ENCODE measurements at places on chromosomes 16 and 17.
A peak's percentile ranks its signal among the peaks of the same experiment; 100 is the strongest.

GRCh38 chr16:89200850-89201411, 594 bp upstream of the SLC22A31 start:
- no peak for DNase-seq

GRCh38 chr16:567373-568256, 810 bp downstream of the NHLRC4 start:
- no peak for DNase-seq

GRCh38 chr17:6443692-6444570, at the start of gene PIMREG:
Gene PIMREG, plus strand, starts transcription at chr17:6444455. Its CDS starts 656 bp downstream, at chr17:6445111.
- peak; percentile 95 for DNase-seq

DNA sequence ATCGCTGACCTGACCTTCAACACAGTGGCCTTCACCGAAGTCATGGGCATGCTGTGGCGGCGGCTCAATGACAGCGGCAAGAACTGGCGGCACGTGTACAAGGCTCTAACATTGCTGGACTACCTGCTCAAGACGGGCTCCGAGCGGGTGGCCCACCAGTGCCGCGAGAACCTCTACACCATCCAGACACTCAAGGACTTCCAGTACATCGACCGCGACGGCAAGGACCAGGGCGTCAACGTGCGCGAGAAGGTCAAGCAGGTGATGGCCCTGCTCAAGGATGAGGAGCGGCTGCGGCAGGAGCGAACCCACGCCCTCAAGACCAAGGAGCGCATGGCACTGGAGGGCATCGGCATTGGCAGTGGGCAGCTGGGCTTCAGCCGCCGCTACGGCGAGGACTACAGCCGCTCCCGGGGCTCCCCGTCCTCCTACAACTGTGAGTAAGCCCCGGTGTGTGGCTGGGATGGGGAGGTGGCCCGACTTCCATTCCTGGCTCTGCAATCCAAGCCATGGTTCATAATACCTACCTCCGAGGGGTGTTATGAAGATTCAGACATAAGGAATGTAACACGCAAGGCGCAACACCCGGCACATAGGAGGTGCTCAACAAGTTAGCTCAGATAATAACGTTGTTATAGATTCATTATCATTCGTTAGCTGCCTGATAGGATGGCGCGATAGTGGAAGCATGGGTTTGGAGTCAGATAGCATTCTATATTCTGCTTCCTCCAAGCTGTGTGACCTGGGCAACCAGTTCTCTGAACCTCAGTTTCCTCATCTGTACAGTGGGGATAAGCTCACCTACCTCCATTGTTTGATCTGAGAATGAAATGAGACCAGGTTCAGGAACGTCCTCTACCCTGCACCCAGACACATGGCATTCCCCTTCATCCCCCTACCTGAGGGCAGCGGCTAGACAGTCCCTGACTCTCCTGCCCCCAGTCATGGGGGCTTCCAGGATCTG, 4.4 kb downstream of the EPN3 start:
- no peak for DNase-seq

GRCh38 chr17:47265983-47266541, 12.4 kb downstream of the ITGB3 start:
- no peak for DNase-seq

GRCh38 chr16:61413021-61413420, 623.2 kb downstream of the CDH8 start:
- DNase-seq: no peak

- no peak for DNase-seq
Observed at GRCh38 chr17:2967515-2967914, 95.9 kb downstream of the OR1D5 start.

DNA sequence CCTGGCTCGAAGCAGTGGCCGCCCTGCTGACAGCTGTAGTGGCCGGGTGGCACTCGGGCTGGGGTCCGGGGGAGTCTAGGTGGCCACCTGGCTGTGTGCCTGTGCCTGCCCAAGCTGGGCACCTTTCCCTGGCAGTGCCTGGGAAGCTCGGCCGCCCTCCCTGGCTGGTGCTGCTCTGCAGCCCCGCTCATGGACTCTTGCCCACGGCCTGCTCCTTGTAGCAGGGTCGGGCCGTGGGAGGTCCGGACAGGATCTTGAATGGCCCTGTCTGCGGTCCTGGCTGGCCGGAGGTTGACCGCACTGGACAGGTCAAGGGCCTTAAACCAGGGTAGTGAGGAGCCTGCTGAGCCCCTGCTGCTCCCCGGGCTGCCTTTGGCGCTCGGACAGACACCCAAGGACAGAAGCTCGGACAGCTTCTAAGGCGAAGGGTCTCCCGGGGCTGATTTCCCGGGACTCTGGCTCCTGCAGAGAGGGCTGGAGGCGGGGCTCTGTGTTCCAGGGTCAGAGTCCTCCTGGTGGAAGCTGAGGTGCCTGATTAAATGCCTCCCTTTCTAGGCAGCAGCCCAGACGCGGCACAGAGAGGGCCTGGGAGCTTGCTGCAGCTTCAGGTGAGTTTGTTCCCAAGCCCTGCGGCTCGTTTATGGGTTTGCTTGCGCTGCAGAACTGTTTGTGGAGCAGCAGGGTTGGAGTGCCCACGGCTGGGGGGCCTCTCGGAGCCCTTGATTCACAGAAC, 6.0 kb downstream of the CAPN15 start:
- no peak for DNase-seq

DNA sequence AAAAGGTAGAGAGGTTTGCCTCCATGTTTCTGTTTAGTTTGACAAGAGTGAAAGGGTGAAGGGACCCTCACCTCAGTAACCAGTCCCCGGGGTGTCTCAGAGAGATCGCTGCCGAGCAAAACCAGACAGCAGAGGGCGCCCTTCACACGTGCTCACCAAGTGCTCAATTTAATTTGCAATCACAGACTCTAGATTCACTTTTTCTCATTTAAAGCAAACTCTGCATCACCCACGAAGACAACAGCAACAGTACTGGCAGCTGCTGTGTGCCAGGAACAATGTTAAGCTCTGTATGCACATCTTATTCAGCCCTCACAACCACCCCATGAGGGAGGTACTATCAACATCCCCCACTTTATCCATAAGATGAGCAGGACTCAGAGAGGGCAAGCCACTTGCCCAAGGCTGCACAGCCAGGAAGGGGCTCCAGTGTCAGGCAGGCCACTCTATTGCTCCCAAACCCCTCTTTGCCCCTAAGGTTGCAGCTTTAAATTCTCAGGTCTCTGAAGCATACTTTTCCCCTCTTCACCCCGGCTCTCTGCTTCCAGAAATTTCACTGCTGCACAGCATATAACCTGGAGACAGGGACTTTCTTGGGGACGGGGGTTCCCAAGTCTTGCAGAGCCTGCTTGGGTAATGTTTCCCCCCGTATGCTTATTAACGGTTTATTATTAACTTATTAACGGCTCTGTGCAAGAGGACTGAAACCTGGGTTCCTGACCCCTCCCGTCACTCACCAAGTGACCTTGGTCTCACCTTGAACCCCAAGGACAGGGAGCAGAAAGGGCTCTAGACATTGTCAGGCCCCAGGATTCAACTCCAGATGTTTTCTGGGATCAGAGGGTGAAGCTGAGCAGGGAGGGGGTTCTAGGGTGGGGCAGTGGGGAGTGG, 70.9 kb downstream of the CNGB1 start:
- DNase-seq: peak; percentile 73

GRCh38 chr17:39195568-39196160, 1.8 kb downstream of the CACNB1 start:
- no peak for DNase-seq

Data from activated CD4-positive, alpha-beta T cell treated with anti-CD3 and anti-CD28 coated beads for 24 hours (primary cell).